ENCODE measurements at places on chromosomes 2 and 18.

- no peak for DNase-seq
Measured at GRCh38 chr2:178359192-178359912, 91.6 kb downstream of the PRKRA start.

- no peak for DNase-seq
Measured at GRCh38 chr2:10717628-10718027, 3.8 kb upstream of the ATP6V1C2 start.

GRCh38 chr2:49569176-49569575 lies 414.9 kb upstream of the FSHR start:
- DNase-seq, result no peak

- no peak for DNase-seq
Measured at GRCh38 chr18:35969676-35970075, 2.8 kb upstream of the RMP24 start.

DNA sequence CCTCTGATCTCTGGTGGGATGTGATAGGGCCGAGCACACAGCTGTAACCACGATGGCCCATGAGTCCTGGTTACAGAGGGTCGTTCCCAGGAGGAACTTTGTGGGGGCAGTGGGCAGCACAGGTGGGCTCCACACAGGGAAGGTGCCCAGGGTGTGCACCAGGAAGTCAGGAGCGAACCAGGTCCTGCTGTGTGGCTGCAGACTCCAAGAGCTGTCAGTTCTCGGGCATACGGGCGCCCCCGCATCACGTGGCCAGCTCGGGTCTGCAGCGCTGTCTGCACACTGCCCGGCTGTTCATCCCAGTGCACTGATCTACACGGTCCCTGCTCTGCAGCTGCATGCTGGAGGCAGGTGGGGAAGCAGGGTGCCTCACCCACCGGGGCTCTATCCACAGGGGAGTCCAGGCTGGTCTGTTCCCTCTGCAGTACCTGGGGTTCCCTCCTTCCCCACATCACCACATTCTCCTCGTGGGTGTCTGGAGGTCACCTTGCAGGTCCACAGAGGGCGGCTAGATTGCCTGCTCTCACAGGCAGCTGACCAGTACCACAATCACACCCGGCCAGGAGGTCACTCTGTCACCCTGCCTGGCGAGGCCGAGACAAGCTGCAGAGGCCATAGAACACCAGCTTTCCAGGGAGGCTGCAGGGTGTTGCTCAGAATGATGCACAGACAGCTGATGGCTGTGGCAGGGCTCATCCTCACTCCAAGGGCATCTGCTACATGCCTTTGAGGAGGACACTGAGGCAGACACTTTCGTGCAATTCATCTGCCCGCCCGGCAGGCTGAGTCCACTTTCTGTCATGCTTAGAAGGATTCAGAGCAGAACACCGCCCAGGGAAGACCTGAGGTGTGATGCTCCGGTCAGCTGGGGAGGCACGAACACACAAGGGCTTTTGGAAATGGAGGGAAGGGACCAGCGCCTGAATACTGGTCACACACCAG lies 202.7 kb downstream of the EIPR1 start:
- DNase-seq, result no peak

DNA sequence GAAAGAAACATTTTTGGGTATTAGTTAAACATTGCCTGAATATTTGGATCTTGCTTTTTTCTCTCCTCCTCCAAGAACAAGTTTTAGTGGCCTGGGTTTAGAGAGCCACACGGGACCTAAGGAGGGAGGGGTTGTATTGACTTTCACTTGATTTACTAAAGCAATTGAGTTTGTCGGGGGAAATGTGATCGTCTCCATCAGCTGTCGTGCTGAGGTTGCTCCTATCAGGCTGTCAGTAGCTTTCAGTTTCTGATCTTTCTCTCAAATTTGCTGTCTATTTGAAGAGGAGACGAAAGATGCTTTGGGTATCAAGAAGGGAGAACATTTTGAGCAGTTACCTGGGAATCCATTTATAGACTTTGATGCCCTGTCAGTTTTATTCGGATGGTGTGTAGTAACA lies 106.0 kb downstream of the SETBP1 start:
- DNase-seq, result no peak

DNA sequence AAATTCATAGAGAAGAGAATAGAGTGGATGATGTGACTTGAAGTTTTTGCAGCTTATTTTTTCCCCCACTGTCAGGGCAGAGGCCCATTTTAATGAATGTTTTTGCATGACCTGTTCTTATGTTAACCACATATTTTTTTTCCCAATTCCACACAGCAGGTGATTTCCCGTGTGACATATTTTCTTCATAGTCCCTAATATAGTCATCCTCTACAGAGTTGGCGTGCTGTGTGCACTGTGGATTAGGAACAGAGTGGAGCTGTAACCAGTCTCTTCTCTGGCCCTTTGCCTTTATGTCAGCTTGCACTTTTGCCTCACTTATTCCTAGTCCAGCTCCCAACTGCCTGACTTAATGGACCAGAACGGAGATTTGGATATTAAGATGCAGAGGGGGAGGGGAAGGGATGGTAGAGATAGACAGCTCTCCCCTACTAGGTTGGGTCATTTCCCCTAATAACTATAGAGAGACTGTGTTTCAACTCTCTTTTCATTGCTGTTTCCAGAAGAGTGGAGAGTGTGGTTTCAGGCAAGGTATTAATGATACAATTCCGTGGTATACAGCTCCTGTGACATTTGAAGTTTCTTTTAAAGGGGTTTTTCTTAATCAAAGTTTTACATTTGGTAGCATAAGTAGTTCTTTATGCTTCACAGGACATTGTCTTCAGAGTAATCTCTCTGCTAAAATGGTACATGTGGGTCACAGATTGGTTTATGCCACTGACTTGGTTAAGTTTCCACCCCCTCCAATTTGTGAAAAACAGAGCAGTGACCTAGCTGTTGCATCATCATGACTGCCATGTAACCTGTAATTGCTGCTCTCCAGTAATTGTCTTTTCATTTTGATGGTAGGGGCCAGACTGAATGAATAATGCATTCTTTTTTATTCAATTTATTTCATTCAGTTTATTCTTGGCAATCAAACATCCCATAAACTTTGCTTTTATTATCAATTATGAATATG lies 161.3 kb downstream of the HAUS1 start:
- no peak for DNase-seq

DNA sequence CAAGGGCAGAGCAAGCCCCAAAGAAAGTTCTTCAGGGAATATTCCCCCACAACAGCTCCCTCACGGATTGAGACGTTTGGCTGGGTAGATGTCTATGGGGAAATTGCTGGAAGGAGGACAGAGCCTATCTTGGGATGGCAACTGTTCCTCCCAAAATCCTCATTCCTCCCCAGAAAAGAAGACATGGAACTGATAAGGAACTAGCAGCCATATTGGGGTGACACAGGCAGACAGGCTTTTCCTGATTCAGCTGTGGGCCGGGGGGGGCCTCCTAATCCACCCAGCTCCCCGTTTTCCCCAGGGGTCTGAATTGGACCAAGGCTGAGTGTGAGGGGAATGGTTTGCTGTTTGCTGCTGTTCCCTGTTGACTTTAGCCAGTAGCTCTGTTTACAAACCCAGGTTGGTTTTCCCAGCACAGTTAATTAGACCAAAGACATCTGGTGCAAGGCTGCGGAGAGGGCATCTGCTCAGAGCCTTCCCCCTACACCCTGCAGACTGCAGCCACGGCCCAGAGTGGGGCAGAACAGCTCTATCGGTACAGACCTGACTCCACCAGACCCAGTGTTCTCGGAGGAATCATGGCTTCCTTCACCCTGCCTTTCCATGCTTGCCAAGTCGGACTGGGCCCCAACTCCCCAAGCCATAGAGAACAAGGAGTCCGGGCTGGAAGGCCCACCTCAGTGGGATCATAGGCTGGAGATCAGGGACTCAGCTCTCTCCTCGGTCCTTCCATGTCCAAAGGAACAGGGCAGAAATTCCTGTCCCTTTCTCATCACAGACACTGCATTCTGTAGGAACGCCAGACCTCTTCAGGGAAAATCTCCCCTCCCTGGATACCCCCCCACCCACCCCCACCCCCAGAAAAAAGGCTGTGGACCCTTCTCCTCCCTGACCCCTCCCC lies 1.7 kb upstream of the PKDCC start:
- no peak for DNase-seq

DNA sequence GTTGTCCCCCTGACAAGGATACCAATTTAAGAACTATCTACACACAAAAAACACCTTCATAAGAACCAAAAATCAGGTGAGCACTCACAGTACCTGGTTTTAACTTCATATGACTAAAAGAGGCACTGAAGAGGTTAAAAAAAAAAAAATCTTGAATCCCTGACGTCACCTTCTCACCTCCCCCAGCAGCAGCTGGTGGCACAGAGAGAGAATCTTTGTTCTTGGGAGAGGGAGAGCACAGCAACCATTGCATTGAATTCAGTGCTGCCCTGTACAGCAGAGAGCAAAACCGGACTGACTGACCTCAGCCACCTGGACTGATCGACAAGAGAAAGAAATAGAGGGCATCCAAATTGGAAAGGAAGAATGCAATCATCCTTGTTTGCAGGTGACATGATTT lies 566.0 kb downstream of the TMX3 start:
- no peak for DNase-seq

DNA sequence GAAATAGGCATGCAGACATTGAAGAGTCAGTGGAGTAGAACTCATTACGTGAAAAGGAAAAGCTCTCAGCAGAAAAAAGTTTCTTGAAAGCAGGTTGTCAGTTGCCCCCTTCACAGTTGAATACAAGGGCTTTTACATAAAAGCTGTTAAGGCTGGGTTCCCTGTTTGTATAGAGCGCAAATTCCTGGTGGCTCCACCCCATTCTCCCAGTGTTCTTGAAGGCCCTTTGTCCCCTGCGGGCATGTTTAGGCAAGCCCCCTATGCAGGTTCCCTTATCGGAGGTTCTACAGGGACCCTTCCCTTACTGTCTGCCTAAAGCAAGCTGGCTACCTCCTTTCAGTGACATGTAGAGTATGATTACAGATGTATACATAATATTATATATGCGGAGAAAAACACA lies 497.2 kb upstream of the SYT4 start:
- no peak for DNase-seq

GRCh38 chr2:97067279-97068004 lies 27.2 kb downstream of the FAHD2B start:
- no peak for DNase-seq

DNA sequence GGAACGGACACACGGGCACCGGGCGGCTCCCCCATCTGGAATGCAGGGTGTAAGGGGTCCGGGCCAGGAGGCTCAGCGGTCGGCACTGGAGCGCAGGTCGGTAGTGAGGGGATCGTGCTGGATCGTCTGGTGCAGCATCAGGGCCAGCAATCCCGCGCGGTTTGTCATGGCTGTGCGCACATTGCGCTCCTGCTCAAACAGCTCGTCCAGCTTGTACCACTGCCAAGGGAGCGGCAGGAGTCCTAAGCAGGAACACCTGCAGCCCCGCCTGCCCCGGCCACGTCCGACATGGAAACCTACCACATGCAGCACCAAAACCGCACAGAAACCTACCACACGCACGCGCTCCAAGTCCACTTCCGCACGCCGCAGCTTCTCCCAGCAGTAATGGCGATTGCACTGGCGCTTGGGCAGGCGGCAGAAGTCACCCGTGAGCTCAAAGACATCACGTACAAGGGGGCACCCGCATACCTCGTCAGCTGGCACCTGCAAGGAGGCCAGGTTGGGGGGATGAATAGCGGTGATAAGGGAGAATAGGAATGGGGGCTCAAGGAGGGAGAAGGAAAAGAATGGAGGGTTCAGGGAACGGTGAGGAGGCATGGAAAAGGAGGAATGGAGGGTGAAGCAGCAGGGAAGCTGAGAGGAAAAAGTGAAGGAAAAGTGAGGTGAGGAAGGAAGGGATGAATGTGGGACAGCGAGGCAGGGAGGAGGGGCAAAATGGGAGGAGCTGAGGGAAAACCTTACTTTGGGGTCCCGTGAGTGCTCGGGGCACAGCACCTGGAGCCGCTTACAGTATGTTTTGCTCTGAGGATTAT lies 1.4 kb upstream of the MBD1 start:
- DNase-seq, result no peak

DNA sequence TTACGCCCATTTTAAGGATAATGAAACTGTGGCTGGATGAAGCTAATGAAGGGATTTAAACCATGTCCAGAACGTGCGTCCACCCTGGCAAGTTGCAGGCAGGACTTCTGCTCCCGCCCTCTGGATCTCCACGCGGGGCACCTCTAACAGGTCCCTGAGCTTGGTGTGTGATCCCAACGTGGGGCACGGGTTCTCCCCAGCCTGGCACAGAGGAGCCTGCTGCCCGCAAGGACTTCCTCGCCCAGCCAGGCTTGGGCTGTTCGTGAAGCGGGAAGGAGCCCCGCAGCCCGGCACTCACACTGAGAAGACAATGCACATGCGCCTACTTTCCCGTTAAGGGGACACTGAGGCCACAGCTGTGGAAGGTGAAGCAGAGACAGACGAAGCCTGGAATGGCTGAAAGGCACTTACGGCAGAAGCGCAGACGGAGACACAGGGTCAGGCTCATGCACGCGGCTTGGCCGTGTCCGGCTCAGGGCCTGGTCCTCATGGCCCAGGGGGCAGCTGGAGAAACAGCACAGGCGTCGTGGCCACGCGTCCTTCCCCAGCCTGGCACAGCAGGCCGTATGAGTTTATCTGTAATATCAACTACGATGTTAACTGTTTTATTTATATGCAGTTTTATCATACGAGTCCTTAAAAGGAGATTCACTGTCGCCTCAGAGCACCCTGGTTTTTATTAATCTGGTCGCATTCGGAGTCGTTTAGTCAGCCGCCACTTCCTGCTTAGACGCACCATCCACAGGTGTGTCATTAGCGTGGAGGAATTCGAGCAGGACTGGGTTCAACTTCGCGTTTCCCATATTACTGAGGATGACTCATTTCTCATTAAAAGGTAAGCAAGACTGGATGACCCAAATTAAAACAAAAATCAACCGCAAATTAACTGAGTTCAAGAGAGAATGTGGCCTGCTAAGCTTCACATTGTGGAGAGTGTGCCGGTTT lies 835.9 kb downstream of the GALR1 start:
- DNase-seq, result no peak

DNA sequence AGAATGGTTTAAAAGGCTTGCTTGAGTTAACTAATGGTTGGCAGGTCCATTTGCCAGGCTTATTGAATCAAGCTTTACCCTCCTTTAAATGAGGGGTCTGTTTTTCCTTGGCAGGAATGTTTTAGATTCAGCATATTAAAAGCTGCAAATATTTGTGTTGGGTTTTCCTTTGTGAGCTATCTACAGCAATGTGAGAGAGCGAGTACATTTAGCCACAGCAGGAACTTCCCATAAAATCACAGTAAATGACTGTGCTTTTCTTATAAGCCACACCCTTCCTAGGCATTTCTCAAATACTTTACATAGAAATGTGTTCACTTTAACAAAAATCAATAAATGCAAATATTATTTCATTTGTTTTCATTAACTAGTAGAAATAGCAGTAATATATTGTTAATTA lies 23.9 kb downstream of the CALCRL start:
- no peak for DNase-seq

- no peak for DNase-seq
Measured at GRCh38 chr2:170843656-170844055, 27.0 kb downstream of the GAD1 start.

GRCh38 chr2:3399381-3399780 lies 19.9 kb downstream of the TRAPPC12 start:
- no peak for DNase-seq

- DNase-seq, result no peak
Measured at GRCh38 chr2:240704651-240705050, 13.0 kb downstream of the AQP12A start.
